Pons (tissue), 1 donor: ENCODE measurements at places on chromosomes 13 and 19.

- DNase-seq = peak; percentile 98
These were observed 8.1 kb upstream of the FXYD3 start for GRCh38 chr19:35107545-35107944.

GRCh38 chr19:13241231-13242104, 91.3 kb downstream of the IER2 start:
- DNase-seq = no peak

DNA sequence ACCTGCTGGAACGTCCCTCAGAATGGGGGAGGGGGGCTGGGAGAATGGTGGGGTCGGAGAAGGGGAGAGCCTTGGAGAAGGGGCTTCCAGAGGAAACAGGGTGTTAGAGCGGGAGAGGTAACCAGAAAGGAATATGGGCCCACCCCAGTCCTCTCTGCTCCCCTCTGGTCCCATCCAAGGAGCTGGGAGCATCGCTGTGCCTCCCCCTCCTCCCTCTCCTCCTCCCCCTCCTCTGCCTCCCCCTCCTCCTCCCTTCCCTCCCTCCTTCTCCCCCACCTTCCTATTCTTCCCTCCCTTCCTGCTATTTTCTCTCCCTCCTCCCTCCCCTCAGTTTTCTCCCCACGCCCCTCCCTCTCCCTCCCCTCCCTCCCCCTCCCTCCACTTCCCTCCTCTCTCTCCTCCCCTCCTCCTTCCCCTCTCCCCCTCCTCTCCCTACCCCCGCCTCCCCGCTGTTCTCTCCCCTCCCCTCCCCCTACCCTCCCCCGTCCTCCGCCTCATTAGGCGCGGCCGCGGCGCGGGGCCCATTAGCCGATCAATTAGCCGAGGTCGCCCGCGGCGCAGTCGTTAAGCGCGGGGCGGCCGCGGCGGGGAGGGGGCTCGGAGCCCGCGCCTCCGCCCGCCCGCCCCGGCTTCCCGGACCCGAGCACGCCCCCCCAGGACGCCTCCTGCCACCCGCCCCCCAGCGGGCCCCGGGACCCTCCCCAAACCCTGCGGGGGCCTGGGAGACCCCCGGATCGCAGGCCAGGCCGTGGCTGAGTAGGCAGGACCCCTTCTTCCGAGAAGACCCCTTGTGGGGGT, 15.4 kb downstream of the TLE5 start:
- DNase-seq = no peak

- DNase-seq = no peak
These were observed 32.3 kb downstream of the ADPRHL1 start for GRCh38 chr13:113420833-113421600.

DNA sequence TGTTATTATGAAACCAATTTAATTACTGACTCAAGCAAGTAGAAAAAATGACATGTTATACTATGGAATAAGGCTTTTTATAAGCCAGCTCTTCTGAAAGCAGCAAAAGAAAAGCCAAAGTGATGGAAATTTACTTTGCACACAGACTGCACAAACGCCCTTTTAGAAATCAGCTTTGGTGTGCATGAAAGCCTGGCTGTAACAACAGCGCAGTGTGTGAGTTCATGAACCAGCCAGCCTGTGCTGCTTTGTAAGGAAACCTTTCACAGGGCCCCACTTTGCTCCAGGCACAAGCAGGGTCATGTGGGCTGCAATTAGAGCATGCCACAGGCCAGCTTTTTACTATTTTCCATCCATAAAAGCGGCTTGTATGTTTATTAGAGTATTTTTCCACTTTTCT, 13.6 kb upstream of the IFT88 start:
- peak; percentile 98 for DNase-seq

- DNase-seq = no peak
These were observed 49.1 kb downstream of the LMO7 start for GRCh38 chr13:75685239-75685697.

GRCh38 chr13:80237646-80238045, 103.3 kb downstream of the SPRY2 start:
- DNase-seq = no peak

GRCh38 chr13:71090990-71091389, 776.0 kb downstream of the DACH1 start:
- no peak for DNase-seq

DNA sequence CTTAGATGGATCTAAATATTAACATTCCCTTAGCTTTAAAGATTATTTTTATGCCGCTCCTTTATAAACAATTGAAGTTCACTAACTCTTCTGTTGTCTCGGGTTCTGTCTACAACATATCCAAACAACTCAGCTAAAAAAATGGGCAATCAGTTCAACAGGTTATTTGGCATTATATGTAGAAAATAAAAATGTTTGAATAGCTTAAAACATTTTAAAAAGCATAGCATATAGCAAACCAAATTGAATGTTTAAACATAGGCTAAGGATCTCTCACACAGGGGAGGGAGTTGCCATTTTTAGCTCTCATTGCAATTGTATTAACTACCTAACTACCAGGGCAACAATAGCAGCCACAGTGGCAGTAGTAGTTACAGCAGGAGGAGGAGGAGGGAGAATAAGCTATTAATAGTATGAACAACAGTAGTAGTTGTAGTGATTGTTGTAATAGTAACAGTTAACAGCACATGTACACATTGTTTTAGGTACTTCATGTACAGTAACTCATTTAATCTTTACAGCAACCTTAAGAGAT, 404.2 kb downstream of the KCNRG start:
- DNase-seq = no peak

GRCh38 chr13:64910096-64910495, 2320.0 kb downstream of the PCDH9 start:
- peak; percentile 36 for DNase-seq

GRCh38 chr19:46376241-46377153, 29.6 kb downstream of the PPP5C start:
- no peak for DNase-seq

DNA sequence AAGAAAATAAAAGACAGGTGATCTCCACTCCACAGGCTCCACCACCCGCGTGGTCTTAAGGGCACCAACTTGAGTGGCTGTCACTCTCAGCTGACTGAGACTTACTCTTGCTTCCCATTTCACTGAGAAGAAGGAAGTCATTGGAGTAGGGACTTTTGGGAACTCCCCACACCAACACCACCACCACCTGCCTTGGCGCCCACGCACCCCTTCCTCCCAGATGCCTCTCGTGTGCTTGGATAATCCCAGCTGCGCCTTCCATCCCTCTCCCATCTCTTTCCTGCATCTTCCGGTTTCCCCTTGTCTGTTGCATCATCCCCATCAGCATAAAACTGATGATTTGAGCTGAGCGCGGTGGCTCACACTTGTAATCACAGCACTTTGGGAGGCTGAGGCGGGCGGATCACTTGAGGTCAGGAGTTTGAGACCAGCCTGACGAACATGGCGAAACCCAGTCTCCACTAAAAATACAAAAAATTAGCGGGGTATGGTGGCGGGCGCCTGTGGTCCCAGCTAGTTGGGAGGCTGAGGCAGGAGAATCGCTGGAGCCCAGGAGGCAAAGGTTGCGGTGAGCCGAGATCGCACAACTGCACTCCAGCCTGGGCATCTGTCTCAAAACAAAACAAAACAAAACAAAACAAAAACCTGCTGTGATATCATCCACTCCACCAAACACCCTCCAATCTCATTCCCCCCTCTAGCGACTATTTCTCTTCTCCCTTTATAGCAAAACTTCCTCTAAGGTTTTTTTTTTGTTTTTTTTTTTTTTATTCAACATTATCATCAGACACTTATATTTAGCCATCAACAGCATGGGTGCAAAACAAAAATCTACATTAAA, 25.5 kb downstream of the AP2S1 start:
- peak; percentile 54 for DNase-seq

- no peak for DNase-seq
These were observed 39.0 kb upstream of the WASF3 start for GRCh38 chr13:26518451-26518959.

- DNase-seq = no peak
These were observed 1.4 kb downstream of the SIGLEC7 start for GRCh38 chr19:51143486-51143885.

GRCh38 chr13:40016953-40017660, 361.6 kb downstream of the COG6 start:
- no peak for DNase-seq

DNA sequence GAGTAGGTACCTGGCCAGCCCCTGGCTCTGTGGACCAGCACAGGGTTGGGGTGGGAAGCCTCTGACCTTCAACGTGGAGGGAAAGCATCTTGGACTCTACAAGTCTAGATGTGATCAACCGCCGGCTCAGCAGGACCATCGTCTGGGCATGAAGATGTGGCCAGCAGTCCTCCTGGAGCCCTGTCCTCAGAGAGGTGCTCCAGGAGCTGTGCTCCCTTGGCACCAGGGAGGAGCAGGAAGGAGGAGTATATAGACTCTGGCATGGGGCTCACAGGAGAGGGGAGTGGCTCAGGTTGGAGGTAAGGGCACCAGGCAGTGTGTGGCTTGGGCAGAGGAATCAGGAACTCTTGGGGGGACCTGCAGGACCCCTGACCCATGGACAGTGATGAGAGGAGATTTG, 18.3 kb upstream of the ISYNA1 start:
- DNase-seq = no peak

DNA sequence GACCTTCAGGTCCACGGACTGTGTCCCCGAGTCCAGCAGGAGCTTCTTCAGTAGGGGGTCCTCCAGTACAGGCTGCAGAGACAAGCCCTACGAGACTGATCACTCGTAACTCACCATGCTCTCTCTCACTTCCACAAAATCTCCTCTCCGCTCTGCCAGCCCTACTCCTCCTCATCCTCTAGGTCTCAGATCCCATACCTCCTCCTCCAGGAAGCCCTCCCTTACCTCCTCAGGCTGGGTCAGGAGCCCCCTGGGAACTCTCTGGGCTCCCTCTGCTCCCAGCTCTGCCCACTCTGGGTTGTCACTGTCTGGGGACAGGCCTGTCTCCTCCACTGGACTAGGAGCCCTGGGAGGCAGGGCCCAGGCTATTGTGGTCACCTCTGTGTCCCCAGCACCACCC, 23.9 kb upstream of the NAPA start:
- DNase-seq = no peak

GRCh38 chr19:5953680-5954213, 24.2 kb downstream of the RANBP3 start:
- peak; percentile 58 for DNase-seq
